ENCODE measurements at places on chromosomes 12 and 14.

DNA sequence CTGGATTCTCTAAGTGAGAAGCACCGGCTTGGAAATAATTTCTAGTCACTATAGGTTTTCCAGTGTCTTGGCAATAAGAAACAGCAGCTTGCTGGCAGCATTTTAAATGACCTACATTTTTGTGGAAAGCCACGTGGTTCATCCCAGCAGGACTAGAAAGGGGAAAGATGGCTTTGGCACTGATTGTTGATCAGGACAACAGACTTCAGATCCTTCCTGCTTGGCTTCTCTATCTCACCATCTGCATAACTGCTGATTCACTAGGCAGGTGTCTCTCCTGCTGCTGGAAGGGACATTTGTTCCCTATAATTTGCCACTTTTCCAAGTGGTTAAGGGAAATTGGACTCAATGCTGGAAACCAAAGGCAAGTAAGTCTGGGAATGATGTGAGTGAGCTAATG lies 131.0 kb downstream of the TTC8 start:
- no peak for DNase-seq

DNA sequence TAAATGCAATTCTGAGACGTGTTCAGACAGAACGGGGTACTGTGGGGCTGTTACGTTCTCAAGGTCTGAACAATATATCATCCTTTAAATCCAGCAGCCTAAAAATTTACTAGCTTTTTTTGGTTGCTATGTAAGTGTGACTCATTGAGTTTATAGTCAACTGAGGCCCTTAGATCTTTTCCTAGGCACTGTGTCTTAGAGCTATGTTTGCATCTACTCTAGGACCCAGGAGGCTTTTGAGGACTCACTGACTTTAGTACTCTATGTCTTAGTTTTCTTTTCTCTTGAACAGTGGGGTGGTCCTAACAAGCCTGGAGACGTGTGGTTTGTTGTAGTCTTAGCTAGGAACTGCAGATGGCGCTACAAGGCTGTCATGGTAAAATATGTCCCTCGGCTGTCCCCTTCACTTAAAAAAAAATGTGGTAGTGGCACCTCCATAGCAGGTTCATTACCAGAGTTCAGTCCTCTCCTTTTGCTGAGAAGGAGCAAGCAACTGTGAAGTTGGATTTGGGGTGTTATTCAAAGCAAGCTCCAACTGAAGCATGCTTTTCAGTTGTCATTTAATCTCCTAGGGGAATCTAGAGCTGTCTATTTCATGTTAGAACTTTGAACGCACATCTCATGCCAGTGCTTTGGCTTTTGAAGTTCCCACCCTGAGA lies 8.7 kb upstream of the SPATS2 start:
- no peak for DNase-seq

- no peak for DNase-seq
Measured at GRCh38 chr14:99663386-99664057, 18.6 kb downstream of the HHIPL1 start.

- no peak for DNase-seq
Measured at GRCh38 chr12:54227376-54227775, 38.6 kb upstream of the SMUG1 start.

GRCh38 chr12:79988368-79988767 lies 53.5 kb upstream of the PPP1R12A start:
- no peak for DNase-seq

DNA sequence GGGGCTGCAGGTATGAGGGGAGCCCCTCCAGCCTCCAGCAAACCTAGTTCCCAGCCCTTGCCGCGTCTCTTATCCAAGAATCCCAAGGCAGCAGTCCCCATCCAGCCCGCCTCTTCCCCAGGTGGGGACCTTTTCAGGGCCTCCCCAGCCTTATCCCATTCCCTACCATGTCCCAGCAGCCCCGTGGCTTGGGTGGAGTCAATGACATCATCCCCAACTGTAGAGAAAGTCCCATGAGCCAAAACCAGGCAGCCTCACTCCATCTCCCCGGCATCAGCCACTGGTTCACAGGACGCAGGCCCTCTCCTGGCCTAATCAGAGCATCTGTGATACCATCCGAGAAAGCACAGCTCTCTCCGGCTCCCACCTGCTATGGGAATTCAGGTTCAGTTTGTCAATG lies 131.0 kb downstream of the NCOR2 start:
- DNase-seq = no peak

DNA sequence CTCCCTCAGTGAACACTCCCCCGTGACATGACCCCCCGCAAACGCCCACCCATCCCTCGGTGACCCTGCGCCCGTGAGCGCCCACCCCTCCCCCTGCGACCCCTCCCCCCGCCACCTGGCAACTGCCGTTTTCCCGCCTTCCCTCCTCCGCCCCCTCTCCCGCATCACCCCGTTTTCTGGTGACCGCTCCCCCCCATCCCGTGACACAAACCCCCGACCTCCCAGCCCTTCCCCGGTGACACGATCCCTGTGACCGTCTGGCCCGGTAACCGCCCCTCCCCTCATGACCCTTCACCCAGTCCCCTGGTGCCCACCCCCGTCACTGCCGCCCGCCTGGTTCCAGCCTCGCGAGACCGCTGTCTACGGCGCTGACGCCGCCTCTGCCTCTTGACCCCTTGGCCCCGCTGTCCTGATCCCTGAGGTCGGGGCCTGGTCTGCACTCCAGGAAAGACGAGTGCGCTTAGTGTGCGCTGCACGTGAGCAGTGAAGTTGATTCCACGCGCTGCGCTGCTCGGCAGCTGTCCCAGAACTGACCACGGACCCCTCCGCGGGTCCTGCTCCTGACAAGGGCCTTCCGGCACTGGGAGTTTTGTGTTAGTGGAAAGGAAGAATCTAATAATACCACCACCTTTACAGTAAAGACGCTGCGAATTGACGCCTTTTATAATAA lies 59.4 kb downstream of the DDX51 start:
- DNase-seq = peak; percentile 66

DNA sequence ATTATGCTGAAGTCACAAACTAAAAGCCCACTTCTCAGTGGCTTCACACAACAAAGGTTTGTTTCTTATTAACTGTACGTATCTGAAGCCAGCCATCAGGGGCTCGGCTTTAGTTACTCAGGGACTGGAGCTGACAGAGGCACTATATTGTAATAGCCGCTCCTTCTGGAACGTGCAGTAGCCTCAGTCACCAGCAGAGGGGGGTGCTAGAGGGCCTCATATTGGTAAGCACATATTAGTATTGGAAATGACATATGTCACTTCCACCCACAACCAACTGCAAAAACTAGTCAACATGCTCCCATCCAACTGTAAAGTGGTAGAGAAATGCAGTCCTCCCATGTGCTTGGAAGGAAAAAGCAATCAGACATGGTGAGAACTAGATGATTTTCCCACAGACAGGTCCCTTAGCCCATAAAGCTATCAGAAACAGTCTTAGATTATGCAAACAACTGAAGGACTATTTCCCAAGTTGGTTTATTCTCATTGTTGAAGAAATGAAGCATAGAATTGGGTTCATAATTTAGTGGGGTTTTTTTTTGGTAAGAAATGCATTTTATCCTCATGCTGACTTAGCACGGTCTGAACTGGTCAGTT lies 183.6 kb upstream of the G2E3 start:
- DNase-seq = peak; percentile 69

- no peak for DNase-seq
Measured at GRCh38 chr14:34623506-34623905, 6.4 kb downstream of the SNX6 start.

GRCh38 chr12:2486796-2487195 lies 308.0 kb upstream of the FKBP4 start:
- no peak for DNase-seq

DNA sequence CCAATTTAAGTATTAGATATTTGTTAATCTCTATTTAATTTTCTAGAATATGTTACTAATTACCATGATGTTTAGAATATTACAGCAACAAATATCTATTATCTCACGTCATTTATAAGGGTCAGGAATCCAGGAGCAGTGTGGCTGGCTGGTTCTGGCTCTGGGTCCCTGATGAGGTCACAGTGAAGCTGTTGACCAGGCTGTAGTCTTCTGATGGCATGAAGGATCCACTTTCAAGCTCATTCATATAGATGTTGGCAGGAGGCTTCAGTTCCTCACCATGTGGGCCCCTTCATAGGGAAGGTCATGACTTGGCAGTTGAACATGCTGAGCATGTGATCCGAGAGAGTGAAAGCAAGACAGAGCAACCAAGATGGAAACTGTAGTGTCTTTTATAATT lies 375.6 kb downstream of the ATP23 start:
- no peak for DNase-seq

GRCh38 chr12:3073438-3074250 lies 3.5 kb upstream of the TSPAN9 start:
- peak; percentile 85 for DNase-seq

DNA sequence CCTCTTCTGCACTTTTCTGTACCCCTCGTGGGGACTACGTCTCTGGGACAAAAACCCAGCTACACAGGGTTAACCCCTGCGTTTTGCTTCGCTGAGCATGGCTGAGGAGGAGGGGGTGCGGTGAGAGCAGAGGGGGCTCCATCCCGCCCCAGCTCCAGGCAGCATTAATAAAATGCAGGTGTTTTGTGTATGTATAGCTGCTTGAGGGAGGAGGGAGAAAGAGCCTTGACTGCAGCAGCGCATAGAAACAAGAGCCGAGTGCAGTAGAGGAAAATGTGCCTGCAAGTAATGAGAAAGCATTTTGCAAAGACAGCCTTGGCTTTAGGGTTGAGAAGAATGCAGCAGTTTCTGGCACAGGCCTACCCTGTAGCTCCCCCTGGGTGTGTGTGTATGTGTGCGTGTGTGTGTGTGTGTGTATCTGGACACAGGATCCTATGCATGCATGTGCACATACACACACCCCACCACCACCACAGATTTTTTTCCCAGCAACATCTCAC lies 103.9 kb downstream of the ZFP36L1 start:
- no peak for DNase-seq

DNA sequence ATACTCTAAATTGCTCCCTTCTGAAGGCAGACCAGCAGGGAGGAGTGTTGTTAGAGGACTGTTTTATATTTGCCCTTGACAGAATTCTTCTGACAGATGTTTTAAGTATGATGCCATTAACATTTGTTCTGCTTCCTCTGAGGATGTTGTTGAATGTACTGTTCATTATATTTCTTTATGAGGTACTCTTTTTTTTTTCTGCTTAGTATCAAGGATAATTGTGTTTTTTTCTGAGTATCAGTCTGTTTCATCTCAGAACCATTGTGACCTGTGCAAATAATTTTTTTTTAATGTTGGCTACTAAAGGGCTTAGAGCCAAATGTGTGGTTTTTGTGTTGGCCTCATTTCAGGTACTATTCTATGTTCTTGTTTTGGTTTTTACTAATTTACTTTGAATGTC lies 10.6 kb downstream of the METAP2 start:
- DNase-seq = no peak

- DNase-seq = no peak
Measured at GRCh38 chr12:79764641-79765040, 73.9 kb upstream of the PAWR start.

- no peak for DNase-seq
Measured at GRCh38 chr12:116236148-116236731, 41.3 kb downstream of the MED13L start.

GRCh38 chr14:65237941-65238340 lies 135.6 kb upstream of the MAX start:
- no peak for DNase-seq

DNA sequence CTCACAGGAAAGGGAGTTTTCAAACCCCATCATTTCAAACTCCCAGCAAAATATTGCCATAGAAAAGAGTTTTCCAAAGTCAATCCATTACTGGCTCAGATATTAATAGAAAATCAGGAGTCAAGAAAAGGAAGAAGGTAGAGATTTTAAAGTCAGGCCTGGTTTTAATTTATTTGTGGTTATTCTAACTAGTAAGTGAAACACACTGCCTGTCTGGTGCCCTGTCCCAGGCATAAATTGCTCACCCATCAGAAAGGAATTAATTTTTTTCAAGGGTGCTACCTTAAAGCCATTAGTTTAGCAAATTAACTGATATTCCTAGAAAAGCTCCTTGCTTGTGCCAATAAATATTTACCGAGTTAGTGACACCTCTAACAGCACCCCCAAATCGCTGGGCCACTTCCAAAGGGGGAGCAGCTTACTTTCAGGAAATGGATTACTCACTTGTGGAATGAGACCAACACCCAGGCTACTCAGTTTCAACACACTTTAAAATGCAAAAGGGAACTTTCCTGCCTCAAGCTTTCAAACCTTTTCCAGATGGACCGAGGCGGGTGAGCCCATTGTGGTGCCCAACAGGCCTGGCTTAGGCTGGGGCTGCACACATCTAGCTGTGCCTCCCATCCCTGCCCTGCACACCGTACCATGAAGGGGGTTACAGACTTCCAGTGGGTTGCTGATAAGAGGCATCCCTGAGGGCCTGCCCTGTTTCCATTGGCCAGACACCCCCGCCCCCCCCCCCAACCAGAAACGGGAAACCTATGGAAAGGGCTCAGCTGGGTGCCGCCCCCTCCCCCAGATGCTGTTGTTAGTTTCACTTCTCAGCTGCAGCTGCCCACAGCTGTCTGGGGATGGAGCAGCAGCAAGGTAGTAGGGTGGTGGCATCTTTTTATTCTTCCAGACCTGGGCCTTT lies 117.2 kb downstream of the SAMD4A start:
- DNase-seq = no peak

DNA sequence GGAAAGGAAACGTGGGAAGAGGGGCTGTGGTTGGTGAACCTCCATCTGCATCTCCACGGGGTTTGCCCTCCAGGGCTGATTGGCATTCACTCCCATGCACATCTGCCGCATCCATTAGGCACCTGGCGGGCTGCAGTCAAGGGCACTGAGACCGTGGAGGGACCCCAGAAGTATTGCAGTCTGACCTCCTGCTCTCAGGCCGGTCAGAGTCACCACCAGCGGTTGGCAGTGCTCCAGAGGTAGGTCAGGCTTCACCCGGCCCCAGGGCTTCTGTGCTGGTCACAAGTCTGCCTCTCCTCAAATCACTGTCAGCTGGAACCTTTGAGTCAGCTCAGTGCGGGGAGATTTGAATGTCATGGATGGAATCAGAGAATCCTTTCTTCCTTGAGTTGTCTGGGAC lies 132.3 kb downstream of the PAPOLA start:
- no peak for DNase-seq

DNA sequence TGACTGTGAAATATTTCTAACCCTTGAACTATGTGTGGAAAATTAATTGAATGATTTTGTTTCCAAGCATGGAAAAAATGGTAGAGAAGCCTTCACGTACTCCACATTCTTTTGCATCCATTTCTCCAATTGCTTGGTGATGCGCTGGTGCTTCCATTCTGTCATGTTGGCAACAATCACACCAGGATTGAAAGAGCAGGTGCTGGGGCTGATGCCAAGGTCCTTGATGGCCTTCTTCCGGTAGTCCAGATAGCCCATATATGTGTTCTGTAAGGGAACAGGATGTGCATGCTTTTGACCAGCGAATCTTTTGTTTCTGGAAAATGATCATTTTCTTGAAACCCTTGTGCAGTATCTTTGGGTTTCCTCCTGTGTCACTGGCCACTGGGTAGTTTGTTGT lies 28.6 kb downstream of the TDG start:
- no peak for DNase-seq

GRCh38 chr12:64029013-64029857 lies 184.7 kb downstream of the SRGAP1 start:
- no peak for DNase-seq

DNA sequence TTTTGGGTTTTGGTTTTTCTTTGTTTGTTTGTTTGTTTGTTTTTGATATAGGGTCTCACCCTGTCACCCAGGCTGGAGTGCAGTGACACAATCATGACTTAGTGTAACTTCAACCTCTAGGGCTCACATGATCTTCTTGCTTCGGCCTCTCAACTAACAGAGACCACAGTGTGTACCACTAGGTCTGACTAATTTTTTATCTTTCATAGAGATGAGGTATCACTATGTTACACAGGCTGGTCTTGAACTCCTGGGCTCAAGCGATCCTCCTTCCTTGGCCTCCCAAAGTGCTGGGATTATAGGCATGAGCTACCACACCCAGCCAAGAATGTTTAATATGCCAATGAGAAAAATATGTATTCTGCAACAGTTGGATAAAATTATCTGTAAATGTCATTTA lies 29.6 kb upstream of the USP15 start:
- no peak for DNase-seq
